ENCODE measurements at places on chromosomes 13 and 19.

- DNase-seq, result peak; percentile 74
These were observed 396 bp downstream of the RTN2 start for GRCh38 chr19:45496349-45496953.

GRCh38 chr19:36051236-36051635 is 2.8 kb downstream of the THAP8 start:
- no peak for DNase-seq

GRCh38 chr13:76523740-76524340 is 362.4 kb downstream of the KCTD12 start:
- DNase-seq, result no peak

GRCh38 chr13:60370343-60370742 is 26.7 kb upstream of the TDRD3 start:
- DNase-seq, result no peak

- no peak for DNase-seq
These were observed 100.4 kb upstream of the GJB6 start for GRCh38 chr13:20332361-20333096.

DNA sequence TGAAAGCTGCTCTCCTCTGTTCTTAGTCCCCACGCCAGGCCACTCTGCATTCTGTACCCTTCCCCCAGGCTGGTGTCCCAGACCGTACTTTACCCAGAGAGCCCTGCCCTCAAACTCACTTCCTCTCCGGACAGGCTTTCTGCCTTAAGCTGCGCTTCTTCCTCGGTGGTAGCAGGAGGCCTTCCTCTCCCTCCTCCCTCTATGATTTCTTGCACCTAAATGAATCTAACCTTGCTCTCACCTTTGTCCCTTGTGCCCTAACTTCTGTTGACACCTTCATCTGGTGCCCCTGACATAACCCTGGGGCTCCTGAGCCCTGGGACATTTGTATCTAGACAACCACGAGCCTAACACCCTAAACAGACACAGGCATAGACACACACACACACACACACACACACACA is 29.6 kb upstream of the CEACAM21 start:
- DNase-seq, result no peak

DNA sequence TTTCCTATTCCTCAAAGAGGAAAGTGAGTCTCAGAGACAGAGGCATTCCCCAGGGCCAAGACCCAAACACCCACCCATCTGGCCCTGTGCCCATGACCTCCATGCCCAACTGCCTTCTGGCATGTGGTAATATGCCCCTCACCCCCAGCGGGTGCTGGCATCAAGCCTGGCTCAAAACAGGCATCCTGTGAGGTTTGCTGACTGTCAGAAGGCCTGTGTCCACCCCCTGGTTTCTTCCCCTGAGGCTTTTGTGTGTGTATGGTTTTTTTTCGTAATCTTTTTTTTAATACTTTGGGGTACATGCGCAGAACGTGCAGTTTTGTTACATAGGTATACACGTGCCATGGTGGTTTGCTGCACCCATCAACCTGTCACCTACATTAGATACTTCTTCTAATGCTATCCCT is 7.6 kb upstream of the KANK2 start:
- no peak for DNase-seq

DNA sequence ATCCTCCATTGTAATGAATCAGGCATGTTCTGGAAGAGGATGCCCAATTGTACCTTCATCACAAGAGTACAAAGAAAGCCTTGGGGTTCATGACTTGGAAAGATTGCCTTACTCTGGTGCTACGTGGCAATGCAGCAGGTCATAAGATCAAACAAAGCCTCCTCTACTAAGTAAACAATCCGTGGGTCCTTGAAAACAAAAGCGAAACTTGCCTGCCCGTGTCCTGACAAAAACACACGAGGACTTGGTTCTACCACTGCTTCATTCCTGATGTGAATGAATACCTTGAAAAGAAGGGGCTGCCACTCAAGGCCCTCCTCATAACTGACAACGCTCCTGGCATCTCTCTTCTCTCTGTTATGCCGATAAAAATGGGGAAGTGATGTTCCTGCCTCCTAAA is 18.9 kb downstream of the ZNF563 start:
- DNase-seq, result no peak

All from CD4-positive, alpha-beta T cell (primary cell).